ENCODE measurements at places on chromosomes 7 and 10.

GRCh38 chr10:77486517-77486916, 151.1 kb downstream of the KCNMA1 start:
- DNase-seq: no peak

DNA sequence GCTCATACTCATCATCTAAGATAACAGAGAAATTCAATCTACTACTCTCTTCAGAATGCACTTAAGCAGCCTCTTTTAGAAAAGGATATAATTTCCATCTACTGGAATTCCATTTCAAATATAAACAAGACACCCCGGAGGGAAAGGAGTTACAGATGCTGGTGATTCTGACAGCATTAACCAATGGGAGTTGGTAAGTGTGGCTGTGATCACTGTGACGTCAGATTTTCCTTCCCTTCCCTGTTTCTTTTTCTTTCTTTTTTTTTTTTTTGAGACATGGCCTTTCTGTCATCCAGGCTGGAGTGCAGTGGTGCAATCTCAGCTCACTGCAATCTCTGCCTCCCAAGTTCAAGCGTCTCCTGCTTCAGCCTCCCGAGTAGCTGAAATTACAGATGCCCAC, 106.6 kb downstream of the ACTR3B start:
- DNase-seq: no peak

DNA sequence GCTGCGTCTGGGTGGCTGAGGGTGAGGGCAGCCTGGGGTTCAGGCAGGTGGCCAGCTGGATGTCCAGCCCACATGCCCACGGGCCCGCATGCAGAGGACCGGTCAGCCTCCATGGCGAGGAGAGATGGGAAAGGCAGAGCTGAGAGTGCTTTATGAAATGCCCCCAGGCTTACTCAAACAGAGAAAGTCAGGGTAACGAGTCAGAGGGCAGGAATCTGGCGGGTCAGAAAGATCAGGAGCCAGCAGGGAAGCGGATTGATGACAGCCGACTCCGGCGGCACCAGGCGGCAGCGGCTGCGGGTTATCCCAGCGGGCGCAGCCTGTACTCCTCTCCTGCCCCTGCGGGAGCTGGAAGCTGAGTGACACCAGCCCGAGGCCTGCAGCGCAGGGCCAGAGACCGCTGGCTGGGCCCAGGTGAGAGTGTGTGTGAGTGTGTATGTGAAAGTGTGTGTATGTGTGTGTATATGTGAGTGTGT, 13.4 kb downstream of the SLC13A4 start:
- DNase-seq: no peak

DNA sequence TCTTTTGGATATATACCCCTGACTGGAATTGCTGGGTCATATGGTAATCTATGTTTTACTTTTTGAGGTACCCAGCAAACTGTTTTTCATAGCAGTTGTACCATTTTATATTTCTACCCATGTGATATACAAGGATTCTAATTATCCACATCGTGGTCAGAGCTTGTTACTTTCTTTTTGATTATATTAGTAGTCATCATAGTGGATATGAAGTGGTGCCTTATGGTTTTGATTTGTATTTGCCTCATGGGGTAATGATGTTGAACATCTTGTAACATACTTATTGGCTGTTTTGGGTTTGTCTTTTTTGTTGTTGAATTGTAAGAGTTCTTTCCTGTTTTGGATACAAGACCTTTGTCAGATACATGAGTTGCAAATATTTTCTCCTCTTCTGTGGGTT, 51.7 kb downstream of the MAPK8 start:
- DNase-seq: no peak

- no peak for DNase-seq
These were observed 28.4 kb downstream of the RASGEF1A start for GRCh38 chr10:43238462-43238861.

DNA sequence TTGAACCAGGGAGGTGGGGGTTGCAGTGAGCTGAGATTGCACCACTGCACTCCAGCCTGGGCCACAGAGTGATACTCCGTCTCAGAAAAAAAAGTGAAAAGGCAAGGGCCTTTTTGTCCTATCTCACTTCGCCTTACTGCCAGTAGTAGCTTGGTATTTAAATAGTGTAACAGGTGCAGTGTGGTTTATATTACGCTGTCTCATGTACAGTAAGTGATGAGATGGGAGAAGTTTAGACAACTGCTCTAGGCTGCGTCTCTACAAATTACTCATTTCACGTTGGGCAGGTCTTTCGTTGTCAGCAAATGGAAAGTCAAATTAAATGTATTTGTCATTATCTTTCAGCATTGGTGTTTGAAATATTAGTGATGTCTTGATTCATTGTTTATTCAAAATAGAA, 15.5 kb upstream of the PFKFB3 start:
- DNase-seq: no peak

- peak; percentile 22 for DNase-seq
These were observed 4.4 kb upstream of the MYL7 start for GRCh38 chr7:44145479-44145968.

DNA sequence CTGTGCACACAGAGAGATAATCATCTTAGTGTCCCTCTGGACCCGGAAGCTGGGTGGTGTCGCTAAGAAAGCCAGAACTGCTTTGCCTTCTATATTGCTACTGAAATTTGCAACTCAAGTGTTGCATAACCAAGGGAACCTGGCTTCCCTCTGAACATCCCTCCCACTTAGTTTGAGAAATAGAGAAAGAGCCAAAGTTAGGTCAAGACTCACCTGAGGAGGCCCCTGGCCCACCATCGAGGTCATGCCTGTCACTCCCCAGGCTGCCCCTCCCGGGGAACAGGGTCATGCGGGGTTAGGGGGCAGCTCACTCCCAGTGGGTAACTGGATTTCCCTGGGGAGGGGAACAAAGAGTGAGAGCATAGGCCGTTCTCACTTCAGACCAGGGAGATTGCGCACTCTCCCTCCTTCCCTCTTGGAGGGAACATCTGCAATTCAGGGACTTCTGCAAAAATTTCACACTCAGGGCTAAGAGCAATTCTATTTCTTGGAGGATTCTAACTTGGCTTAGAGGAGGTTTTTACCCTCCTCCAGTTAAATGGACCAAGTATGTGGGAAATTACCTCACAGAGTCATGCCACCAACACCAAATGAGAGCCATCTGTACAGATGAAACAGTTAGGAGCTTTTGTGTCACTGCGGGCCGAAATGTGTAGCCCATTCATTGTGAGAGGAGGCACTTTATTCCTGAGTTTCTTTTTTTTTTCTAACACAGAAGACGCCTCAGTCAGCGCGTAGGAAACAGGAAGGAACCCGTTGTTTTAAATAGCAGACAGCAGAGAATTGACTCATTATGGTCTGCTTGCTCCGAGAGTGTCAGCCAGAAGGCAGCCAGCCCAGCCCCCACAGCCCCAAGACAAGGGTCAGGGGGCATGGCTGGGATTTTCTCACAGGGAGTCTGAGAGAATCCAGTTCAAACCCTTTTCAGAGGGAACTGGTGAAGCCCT, 221.3 kb downstream of the ARHGAP12 start:
- no peak for DNase-seq

- no peak for DNase-seq
These were observed 615.0 kb downstream of the SH2D4B start for GRCh38 chr10:81152656-81153055.

- no peak for DNase-seq
These were observed 121.7 kb upstream of the TRIM24 start for GRCh38 chr7:138338361-138338760.

GRCh38 chr10:5311617-5312016, 53.1 kb upstream of the UCN3 start:
- DNase-seq: no peak

DNA sequence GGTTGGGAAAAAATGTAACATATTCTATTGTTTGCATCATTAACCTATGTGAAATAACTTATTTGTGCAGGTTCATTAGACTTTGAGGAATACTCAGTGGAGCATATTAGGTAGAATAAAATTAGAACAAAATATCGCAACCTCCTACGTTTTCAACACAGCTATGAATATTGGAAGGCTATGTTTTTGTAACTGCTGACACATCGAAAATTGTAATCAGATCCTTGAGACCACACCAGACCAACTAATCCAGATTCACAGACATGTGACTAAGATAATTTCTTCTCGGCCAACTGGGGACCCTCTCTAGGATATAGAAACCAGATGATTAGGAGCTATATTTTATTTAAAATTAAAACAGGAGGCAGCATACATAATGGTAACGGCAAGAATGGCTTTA, 77.5 kb upstream of the VWC2 start:
- DNase-seq: no peak

DNA sequence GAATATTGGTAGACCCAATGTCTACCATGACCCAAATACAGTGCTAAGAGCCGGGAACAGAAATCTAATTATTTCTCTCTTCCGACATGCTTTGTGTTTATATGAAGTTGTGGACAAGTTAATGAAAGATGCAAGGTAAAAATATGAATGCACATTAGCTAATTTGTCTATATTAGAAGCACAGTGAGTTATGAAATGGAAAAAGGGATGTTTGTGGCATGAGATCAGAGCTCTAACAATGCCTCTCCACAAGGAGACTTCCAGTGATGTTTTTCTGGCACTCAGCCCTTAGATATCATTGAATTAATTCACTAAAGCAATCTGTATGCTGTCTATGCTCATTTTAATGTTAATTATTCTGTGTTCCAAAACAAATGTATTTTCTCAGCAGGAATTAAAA, 897.2 kb downstream of the CNTNAP2 start:
- no peak for DNase-seq

DNA sequence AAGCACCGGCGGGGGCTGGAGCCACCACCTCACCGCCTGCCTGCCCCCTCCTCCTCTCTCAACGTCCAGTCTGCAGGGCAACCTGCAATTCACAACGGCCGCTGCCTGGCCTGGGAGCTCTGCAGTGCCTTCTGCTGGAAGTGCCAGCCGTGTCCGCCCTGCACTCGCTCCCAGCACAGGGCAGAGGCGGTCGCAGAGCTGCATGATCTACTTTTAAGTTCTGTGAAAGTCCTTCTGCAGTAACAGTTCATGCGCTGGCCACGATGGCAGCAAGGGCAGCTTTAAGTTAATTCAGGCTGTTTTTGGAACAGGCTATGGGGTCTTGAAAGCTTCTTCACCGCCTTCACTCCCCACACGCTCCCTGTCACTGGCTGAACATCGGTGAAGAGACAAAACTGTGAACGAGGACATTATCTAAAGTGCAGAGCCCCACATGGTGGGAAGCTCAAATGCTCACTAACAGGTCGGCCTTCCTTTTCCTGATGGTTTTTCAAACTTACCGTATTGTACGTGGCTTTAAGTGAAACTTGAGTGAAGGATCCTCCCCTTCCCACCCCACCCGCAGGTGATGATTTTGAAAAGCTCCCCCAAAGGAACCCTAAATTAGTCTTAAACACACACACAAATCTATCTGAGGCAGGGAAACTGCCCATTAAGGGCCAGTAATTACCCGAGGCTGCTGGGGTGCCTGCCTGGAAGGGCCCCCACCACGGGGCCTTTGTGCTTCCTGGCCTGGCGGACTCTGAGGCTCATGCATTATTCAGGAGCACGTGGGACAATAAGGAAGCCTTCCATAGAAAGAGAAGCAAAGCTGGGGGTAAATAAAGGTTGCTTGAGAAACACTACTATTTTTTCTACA, 504.3 kb downstream of the DNAJB6 start:
- DNase-seq: no peak

- DNase-seq: no peak
These were observed 349.3 kb downstream of the CXCL12 start for GRCh38 chr10:44035474-44036197.

DNA sequence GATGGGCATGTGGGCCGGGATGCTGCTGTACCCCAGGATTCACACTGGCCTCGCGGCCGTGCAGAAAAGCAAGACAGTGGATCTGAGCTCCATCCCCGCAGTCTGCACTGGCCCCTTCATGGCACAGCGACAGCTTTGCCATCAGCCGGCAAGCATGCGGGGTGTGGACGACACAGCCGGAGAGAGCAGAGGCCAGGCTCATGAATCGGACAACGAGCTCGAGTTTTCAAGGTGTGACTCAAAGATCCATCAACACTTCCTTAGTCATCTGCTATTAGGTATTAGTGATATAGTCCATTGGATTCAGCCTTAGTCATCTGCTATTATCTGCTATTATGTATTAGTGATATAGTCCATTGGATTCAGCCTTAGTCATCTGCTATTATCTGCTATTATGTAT, 254.7 kb downstream of the KLF6 start:
- DNase-seq: no peak

Measured in stimulated activated CD8-positive, alpha-beta memory T cell treated with anti-CD3 and anti-CD28 coated beads, Interleukin-7, amount 100 ng/mL, for 1 hour (primary cell).